ENCODE measurements at places on chromosomes 2 and 18.

GRCh38 chr2:68309426-68309825 is 10.3 kb downstream of the CNRIP1 start:
- no peak for DNase-seq

DNA sequence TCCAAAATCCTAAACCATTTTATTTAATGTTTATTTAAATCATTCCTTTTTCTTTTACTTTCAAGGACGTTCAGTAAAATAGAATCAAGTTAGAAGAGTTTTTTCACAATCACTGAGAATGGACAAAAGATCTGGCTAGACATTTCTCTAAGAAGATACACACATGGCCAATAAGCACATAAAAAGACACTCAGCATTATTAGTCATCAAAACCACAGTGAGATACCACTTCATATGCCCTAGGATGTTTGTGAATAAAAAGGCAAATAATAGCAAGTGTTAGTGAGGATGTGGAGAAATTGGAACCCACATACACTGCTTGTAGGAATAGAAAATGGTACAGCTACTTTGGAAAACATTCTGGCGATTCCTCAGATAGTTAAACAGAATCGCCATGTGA is 76.1 kb downstream of the RHBDD1 start:
- DNase-seq: no peak

- DNase-seq: peak; percentile 70
These were observed 170.0 kb downstream of the AGAP1 start for GRCh38 chr2:235663875-235664274.

DNA sequence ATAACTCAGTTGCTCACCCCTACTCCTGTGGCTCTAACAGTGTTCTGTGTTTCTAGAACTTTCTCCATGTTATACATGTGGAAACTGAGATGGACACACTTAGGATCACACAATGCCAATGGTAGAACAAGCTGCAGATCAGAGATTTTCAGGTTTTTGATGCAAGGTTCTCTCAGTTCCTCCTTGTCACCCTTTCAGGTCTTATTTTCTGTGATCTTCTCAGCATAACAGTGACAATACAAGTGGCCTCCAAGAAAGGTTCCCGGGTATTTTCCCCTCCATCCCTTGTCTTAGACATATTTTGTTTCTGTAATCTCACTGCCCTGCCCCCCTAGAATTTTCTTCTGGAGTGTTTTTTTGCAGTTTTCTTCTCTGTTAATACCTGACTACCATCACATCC is 6.2 kb upstream of the MGAT5 start:
- DNase-seq: no peak

GRCh38 chr18:78978349-78979055 is 1.1 kb upstream of the SALL3 start:
- DNase-seq: no peak

DNA sequence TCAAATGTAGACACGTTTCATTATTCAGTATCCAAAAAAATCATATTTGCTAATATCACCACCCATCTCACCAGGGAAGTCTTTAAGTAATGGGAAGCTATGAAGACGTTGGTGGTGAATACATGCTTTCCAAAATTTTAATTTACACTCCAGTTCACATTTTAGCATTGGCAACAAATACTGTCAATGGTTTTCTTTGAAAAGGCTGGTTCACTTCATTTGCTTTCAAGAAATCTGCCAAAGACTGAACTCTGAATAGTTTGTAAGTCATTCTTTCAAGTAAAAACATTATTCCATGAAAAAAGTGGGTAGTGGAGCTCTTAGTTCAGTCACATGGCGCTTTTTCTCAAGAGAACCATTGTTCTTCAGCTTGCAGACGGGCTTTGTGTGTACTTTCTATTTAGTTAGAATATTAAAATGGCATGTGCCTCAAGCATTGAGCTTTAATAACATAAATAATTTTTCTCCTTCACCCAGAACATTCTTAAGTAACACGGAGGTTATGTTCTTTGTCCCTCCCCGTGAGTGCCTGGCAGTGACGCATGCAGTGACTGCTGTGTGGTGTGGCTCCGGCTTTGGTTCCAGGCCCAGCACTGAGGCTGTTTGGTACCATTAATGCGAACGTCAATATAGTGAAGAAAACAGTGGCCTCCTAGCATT is 300.0 kb upstream of the HDAC4 start:
- peak; percentile 60 for DNase-seq

DNA sequence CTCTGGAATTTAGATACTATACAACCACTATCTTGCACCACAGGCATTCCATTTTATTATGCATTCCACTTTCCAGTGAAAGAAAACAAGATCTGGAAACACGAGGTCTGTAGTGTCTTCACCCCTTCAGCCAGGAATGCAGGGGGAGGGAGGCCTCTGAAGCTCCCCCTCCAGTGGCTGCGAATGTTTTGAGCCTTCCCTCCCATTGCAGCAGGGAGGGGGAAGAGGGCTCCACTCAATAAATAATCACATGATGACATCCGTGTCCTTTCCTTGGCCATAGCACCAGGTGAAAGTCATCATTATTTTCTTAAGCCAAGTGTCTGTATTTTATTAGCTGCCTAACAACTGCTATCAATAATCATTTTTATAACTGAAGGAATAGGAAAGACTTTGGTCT is 38.6 kb downstream of the ALPK2 start:
- DNase-seq: no peak

- no peak for DNase-seq
These were observed 567.2 kb downstream of the SATB2 start for GRCh38 chr2:198890490-198890889.

GRCh38 chr18:50671376-50671775 is 111.5 kb downstream of the MAPK4 start:
- no peak for DNase-seq

DNA sequence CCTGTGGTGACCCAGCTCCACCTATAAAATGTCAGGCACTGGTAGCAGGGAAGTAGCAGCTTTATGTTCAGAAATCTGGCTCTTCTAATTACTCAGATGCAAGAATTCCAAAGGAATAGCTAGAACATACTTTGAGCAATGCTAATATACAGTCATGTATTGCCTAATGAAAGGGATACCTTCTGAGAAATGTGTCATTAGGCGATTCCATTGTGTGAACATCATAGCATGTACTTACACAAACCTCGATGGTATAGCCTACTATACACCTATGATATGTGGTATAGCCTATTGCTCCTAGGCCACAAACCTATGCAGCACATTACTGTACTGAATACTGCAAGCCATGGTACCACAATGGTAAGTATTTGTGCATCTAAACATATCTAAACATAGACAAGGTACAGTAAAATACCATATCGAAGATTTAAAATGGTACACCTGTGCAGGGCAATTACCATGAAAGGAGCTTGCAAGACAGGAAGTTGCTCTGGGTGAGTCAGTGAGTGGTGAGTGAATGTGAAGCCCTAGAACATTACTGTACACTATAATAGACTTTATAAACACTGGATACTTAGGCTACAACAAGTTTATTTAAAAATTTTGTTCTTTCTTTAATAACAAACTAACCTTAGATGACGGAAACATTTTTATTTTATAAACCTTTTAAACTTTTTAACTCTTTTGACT is 50.3 kb upstream of the ETAA1 start:
- DNase-seq: no peak

DNA sequence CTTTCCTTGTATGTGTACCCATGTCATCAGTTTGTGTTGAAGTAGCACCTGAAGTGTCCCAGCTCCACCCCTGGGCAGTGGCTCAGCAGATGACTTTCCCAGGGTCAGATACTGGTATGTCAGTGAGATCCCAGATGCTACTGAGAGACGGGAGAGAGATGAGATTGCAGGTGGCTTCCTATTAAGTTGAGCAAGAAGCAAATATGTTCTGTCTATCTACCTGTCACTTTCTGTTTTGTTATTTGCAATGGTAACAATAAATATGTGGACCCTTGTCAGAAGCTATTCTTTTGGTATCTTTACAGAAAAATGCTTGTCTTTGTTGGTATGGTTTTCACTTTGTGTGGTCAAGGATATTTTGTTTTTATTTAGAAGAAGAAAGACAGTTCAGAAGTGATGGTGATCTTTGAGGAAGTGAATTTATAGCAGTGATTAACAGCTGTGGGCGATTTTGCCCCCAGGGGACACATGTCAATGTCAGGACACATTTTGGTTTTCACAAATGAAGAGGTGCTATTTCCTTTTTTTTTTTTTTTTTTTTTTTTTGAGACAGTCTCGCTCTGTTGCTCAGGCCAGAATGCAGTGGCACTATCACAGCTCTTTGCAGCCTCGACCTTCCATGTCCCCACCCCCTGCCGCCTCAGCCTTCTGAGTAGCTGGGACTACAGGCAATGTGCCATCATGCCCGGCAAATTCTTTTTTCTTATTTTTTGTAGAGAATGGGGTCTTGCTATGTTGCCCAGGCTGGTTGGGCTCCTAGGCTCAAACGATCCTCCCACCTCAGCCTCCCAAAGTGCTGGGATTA is 21.4 kb downstream of the MGAT5 start:
- DNase-seq: no peak

DNA sequence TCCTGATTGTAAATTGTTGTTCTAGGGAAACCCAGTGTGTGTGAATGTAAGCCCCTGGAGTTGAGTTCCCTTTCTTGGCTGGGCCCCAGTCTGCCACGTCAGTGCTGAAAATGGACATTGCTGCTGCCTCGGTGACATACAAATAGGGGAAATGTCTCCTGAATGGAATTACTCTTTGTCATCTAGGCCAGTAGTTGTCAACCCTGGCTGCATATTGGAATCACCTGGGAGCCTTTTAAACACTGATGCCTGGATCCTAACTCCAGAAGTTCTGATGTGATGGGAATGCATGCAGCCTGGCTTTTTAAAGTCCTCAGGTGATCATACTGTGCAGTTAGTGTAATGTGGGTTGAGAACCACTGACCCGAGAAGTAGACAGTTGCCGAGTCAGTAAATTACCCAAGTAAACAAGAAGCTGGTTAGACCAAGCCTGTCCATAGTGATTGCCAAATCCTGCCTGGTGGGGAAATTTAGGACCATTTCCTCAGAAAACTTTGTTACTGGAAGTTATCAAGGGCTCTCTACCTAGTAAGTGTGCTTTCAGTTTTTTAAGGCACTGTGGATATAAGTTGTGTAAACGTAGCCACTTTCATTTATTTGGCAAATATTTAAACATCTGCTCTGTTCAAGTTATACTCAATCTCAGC is 27.6 kb upstream of the IL1R1 start:
- DNase-seq: no peak

GRCh38 chr2:239009589-239009961 is 161.7 kb downstream of the TWIST2 start:
- no peak for DNase-seq

DNA sequence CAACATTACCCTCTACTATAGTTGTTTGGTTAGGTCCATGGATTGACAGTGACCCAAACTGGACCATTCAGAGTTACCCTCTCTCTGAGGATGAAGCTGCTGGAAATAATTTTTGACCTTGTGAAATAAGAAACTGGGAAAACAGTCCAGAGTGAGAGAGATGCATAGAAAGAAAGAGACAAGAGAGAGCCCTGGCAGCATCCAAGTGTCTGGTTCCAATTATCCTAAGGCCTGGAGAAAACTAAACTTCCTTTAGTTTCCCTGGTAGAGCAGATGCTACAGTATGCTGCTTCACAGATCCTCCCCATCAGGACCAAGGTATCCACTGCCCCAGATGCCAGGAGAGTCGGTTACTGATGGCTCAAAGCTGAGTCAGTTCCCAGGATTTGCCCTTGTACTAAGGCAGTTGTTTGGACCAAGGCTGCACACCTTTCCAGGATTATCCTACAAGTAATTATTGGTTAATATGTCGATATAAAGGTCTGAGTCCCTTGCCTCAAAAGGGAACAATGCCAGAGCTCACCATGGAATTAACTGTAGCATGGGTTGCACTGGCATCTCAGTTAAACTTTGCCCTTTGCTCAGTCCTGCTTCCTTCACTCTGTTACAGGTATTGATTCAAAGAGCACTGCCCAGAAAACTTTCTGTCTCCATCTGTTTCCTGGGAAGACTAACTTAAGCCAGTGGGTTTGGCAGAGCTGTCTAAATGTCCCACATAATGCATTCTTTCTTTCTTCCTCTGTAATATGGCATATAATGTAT is 14.6 kb upstream of the CHN1 start:
- DNase-seq: no peak

GRCh38 chr18:54268751-54269150 is 566 bp upstream of the POLI start:
- no peak for DNase-seq

DNA sequence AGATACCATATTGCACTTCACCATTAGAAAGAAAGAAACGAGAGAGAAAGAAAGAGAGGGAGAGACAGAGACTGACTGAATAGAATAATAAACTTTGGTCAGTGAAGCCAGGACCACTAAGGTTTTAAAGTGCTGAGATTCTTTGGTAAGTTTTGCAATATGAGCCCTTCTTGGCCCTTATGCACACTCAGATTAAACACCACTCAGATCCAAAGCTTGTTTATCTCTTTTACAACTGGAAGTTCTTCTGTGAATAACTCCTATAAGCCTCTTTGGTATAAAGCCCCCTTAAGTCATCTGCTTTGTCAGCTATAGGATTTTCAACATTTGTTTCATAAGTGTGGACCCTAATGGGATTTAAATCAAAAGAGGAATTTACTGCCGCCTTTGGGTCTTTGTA is 40.8 kb downstream of the PID1 start:
- DNase-seq: no peak

Data from head of caudate nucleus (tissue), 42 donors.